ENCODE measurements at places on chromosomes 16 and 17.

GRCh38 chr16:718922-719321 lies 2.0 kb upstream of the ANTKMT start:
- no peak for DNase-seq

DNA sequence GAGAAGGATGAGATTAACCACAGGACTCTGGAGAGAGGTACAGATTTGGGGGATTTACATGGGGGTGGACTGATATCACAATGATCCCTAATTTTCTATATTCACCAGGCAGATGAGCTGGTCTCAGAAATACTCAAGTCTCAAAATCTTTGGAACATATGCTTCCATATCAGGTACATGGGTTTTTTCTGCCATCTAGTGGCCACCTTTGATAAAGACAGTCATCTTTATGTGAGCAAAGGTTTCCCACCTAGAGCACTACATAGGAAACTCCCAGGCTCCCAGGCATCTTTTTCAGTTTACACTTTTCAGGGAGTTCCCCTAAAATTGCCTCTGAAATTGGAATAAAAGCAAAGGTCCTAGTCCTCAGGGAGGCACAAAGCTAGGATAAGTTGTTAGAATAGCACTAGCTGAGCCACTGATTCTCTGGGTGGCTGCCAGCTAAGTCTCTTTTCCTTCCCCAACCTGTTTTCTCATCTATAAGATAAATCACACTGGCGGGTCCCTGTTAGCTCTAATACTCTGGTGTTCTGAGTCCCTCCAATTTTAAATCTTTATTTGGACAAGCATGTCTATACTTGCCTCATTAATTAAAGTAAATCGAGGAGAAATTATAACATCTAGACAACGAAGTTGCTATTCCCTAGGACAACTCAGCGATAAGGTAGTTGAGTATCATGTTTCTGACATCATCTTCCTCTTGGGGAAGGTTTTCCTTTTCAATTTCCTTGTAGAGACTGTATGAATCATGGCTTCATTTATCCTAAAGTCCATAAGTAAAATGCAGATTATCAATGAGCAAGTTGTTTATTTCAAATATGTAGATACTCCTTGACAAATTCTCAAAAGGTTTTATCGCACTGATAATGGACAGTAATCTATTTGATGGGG lies 19.0 kb upstream of the MON1B start:
- DNase-seq = peak; percentile 61

GRCh38 chr16:3842994-3843393 lies 37.5 kb downstream of the CREBBP start:
- no peak for DNase-seq

GRCh38 chr17:36592316-36592715 lies 637 bp downstream of the DHRS11 start:
- no peak for DNase-seq

DNA sequence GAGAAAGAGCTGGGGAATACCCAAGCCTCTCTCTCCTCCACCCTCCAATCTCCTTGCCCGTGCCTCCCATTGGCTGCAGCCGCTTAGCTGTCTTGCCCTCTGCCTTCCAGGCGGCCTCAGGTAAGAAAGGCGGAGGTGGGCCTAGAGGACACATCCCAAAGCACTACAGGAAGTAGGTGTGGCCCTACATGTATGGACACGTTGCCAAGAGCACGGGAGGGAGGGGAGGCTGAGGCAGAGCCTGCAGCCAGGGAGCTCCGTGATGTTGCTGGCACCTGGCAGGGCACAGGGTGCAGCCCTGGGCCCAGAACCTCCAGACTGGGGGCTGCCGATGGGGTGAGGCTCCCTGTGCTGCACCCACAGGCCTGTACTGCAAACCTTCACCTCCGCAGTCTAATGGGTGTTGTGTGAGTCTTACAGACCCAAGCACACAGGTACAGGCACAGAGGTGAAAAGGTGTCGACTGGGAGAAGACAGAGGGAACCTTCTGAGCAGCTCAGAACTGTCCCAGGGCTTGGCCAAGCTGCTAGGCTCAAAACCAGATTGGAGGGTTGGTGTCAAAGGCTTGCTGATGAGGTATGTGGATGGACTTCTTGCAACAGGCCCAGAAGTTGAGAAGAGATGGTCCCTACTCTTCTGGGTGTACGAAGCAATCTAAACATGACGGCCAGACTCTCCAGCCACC lies 23.5 kb upstream of the FOXK2 start:
- DNase-seq = no peak
